ENCODE measurements at places on chromosomes 16 and 17. TPM values are rescaled to one million over a fixed set of nuclear protein-coding genes. Genes with fewer than 3 reads are reported as not detected.

The MYH3 gene
- total RNA-seq, result 0.41 TPM

The TBC1D3E gene
- total RNA-seq, result not detected

The KRT222 gene
- not detected for total RNA-seq

The RASD1 gene
- 0.17 TPM for total RNA-seq

The PRSS27 gene
- total RNA-seq, result 3.1 TPM

The PTX4 gene
- not detected for total RNA-seq

The KRT25 gene
- not detected for total RNA-seq
